ENCODE measurements at places on chromosomes 7 and 10. TPM values are rescaled to one million over a fixed set of nuclear protein-coding genes. Genes with fewer than 3 reads are reported as not detected.

DNA sequence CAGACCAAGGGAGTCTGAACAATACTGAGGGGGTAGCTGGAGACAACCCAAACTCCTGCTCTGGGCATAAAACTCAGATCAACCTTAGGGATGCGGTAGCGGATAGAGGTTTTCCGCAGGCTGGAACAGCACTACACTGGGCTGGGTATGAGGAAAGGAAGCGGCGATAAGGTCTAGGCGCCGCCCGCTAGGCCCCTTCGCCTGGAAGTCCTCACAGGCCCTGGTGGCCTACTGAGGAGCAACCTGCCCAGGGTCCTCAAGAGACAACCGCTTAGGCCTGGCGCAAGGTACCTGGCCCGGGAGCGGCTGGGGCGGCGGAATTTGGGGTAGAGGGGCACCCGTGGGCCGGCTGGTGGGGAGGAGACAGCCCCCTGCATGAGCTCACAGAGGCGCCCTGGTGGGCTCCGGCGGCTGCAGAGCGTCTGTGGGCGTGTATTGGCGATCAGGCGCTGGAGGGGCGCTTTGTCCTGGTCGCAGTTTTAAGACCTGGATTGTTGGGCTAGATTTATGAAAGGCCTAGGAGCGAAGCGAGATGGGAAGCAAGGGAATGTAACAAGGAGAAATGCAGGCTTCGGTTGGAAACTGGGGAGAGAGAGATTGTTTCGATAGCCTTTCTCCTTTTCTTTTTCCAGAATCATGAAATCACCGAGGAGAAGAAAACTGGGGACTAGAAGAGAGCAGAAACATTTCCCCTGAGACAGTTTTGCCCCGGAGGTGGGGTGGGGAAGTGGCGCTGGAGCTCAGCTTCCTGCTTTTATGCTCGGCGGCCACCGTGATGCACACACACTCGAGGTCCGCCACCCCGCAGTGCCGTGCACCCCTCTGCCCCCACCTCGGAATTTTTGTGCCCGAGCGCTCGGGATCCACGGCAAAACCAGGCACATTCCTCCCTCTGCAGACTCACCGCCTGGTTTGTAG lies 2.4 kb upstream of the NKX2-3 start:
- DNase-seq: no peak

- DNase-seq: no peak
Measured at GRCh38 chr7:155962191-155962967, 150.1 kb upstream of the SHH start.

- DNase-seq: peak; percentile 31
Measured at GRCh38 chr10:12042409-12042796, 206 bp downstream of the UPF2 start.

- DNase-seq: no peak
Measured at GRCh38 chr10:59805014-59805413, 51.8 kb upstream of the MRLN start.

DNA sequence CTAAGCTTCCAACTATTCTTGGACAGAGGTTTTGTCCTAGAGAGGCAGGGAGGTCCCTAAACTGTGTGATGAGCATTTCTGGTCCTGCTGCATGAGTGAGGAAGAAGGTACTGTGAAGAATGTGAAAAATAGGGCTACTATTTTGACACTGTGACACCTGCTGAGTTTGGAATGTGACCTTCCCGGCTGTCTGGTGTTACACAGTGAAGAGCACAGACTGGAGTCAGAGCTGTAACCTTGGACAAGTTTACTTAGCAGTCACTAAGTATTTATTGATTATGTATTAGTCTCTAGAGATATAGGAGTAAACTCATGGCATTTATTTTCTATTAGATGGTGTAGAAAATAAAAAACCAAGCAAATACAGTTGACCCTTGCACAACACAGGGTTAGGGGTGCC lies 12.3 kb downstream of the GOLGA7B start:
- no peak for DNase-seq

Gene FGFR2
- 149 TPM for total RNA-seq

Gene HECW1
- 0.09 TPM for total RNA-seq

Gene PRPF18
- 17.1 TPM for total RNA-seq

Gene PVRIG
- total RNA-seq: not detected

Gene POLR2J3
- total RNA-seq: 28.2 TPM

Data from progenitor cell of endocrine pancreas (in vitro differentiated cells).